T-cell (primary cell): ENCODE measurements at places on chromosomes 2 and 18.

DNA sequence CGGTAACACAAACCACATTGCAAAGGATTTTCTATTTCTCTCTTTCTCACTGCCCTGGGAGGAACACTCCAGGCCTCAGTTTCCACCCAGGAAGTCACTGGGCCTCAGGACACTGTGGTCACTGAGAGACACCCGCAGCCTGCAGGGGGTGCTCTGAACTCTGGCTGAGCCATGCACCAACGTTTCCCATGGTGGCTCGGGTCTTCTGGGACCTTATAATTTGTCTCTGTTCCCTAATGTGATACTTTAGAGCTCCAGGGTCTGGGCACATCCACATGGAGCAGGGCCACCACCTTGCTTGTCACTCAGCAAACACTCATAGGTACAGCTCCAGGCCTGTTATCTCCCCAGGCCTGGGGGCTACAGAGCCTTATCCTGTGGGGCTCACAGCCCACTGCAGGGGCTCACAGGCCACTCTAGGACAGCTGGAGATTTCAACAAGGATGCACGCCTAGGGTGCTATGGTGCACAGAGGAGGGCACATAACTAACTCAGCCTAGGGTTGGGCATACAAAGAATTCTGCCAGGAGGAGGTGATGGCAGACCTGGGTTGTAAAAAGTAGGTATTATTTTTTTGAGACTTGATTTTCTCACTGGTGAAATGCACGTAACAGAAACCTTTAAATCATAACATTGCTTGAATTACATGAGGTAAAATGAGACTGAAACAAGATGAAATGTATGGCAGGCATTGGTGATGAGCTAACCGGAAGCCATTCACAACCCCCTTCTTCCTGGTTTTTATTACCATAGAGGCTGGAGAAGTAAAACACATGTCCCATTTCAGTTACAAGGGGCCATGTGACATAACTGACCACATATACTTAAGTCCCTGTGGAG lies 3.0 kb upstream of the HS1BP3 start:
- no peak for DNase-seq

GRCh38 chr2:72951303-72952095 lies 34.2 kb downstream of the EMX1 start:
- no peak for DNase-seq

GRCh38 chr2:778731-779350 lies 101.6 kb upstream of the TMEM18 start:
- DNase-seq, result no peak

DNA sequence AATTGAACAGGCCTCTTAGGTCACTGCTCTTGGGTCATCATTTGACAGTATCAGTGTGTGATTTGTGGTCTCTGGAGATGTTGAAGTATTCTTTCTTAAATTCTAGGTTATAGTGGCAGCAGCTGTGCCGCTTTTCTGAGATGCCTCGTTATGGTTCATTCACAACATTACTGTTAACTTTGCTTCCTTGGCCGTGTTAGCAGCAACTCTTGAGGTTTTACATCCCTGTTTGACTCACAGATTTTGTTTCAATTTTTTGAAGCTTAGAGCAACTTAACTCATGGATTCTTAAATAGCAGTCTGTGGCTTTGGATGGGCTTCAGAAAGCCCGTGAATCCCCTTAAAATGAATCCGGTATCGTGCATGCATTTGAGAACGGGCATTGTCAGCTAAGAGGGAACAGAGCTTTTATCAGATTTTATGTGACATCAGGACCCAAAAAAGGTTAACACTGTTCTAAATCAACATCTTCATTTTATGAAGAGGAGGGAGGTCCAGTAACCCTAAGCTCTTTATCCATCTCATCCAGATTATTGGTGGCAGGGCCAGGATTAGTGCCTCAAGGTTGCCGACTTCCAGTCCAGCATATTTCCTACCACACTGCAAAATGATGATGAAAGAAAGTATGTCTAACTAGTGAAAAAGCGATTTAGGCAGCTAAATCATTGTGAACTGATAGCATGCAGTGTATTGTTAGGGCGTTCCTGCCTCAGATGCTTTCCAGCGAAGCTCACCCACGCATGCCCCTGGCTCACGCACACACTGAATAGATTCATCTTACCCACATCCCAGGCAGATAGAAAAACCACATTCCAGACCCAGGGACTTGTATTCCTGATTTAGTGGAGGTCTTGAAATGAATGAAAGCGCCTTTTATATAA lies 5.1 kb downstream of the TRIB2 start:
- no peak for DNase-seq

DNA sequence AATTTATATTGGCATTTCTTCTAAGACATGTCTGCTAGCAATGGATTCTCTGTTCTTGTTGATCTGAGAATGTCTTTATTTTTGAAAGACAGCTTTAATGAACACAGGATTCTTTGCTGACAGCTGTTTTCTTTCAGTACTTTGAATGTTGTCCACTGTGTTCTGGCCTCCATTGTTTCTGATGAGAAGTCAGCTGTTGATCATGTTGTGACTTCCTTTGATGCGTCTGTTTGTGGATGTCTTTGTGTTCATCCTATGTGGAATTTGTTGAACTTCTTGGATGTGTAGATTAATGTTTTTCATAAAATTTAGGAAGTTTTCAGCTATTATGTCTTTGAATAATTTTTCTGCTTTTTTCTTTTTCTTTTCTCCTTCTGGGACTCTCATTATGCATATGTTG lies 39.8 kb upstream of the KCNF1 start:
- DNase-seq, result no peak

- no peak for DNase-seq
Observed at GRCh38 chr18:58572181-58572580, 56.7 kb downstream of the ALPK2 start.

DNA sequence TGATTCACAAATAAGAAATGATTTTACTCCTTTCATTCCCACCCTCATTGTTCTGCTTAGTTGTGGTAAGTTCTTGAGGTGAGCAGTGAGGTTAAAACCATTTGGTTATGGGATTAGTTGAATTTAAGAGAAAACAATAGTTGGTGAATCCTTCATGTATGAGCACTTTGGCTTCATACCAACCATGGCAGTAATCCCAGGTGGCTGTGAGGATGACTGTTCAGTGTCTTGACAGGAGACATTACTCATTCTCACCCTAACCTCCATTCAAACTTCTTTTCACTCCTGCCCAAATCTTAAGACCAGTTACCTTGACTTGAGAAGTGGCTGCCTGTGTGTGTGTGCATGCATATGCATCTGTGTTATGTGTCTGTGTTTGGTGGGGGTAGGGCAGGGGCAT lies 143.1 kb downstream of the SETBP1 start:
- DNase-seq, result no peak

- DNase-seq, result no peak
Observed at GRCh38 chr18:61167902-61168301, 165.3 kb upstream of the CDH20 start.

GRCh38 chr18:47970664-47971531 lies 40.4 kb upstream of the SMAD2 start:
- DNase-seq, result no peak

DNA sequence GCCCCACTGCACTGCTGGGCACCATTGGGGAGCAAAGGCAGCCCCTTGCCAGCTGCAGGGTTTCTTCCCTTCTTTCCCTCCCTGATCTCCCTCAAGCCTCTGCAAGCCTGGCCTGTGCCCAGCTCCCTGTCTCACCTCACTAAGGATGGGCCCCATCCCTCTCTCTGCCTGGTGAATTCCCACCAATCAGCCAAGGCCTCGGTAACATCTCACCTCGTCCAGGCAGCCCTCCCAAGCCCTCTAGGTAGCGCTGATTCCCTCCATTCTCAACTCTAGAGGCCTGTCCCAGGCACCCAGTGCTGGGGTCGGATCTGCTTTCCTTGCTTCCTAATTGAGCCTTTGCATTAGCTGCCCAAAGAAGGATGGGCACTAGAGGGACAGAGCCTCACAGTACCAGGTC lies 63.0 kb downstream of the CELF4 start:
- DNase-seq, result no peak

GRCh38 chr18:49815927-49816326 lies 2.6 kb upstream of the ACAA2 start:
- no peak for DNase-seq

DNA sequence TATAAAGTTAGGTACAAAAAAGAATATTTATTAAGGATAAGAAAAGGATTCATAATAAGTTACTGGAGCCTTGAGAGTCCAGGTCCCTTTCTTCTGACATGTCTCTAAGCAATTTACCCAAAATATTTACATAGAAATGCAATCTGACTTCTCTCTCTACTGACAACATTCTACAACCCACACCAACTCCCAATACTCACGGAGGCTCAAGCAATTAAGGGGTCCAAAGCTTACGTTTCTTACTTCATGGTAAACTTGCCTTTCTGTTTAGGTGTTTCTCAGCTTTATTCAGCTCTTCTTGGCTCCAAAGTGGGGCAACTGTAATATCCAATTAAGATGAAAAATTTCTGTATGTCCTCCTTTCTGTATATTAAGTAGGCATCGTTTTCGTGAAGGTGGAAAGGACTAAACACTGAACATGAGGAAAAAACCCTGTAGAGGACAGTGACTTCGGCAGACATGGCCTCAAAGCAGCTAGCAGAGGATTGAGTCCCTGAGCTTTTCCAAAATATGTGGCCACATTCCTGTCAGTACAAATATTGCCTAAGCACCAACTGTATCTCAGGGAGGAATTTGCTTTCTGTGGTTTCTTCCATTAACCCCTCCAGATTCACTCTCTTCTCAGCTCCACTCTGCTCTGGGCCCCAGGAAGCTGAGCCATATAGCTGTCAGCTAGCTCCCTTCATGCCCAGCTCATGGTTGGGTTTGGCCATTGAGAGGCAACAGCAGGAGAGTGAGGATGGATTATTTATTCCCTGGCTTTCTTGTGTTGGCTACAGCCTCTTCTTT lies 67.9 kb upstream of the GLS start:
- DNase-seq, result no peak

DNA sequence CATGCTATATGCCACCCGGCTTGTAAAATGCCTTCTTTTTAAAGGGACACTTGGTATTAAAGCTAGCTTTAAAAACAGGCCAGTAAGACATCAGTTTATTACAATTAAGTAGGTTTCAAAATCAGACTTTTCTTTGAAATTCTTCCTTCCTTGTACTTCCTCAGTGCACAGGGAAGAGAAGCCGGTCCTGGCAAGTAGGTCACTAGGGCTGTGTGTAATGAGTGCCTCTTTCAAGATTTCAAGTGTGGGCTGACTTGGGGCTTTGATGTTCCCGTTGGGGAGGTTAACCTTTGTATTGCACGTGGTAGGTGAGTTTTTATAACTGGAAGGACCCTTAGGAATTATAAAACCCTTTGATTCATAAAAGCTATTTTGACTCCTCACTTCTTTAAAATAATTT lies 566.4 kb upstream of the ID2 start:
- no peak for DNase-seq

- DNase-seq, result no peak
Observed at GRCh38 chr2:36663851-36664695, 32.4 kb upstream of the VIT start.

GRCh38 chr2:111896576-111896975 lies 1.8 kb upstream of the MERTK start:
- DNase-seq, result no peak

- no peak for DNase-seq
Observed at GRCh38 chr2:105739944-105740530, 4.7 kb upstream of the NCK2 start.

DNA sequence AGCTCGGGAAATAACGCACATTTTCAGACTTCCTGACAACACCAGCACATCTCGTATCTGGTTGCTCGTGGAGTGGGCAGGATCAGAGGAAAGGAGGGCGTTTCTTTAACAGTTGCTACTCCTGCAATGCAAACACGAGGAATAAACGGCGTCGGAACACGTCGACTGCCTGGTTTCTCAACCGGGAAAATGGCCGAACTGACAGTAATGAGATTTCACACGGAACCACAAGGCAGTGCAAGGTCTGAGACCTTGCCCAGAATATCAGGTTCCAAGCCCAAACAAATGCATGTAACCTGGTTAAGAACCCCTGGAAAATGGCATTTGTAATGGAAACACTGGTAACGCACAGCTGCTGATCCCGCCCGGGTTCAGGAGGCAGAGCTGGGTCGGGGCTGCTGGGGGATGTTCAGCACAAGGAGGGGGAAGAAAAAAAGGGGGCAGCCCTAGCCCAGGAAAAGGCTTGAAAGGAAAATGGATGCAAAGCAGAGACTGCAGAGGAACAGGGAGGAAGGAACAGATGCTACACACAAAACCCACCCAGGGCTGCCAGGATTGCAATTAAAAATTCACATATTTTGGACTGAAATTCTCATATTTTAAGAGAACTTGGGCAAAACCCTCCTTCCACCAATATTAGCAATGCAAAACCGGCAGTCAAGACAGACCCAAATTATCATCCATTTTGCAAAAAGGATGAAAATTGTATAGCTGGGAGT lies 61.6 kb upstream of the KLHL29 start:
- no peak for DNase-seq

- DNase-seq, result no peak
Observed at GRCh38 chr2:100588071-100588786, 25.4 kb downstream of the PDCL3 start.

GRCh38 chr18:9707381-9708056 lies 582 bp upstream of the RAB31 start:
- no peak for DNase-seq

- DNase-seq, result no peak
Observed at GRCh38 chr2:98775146-98775986, 44.4 kb upstream of the MGAT4A start.

DNA sequence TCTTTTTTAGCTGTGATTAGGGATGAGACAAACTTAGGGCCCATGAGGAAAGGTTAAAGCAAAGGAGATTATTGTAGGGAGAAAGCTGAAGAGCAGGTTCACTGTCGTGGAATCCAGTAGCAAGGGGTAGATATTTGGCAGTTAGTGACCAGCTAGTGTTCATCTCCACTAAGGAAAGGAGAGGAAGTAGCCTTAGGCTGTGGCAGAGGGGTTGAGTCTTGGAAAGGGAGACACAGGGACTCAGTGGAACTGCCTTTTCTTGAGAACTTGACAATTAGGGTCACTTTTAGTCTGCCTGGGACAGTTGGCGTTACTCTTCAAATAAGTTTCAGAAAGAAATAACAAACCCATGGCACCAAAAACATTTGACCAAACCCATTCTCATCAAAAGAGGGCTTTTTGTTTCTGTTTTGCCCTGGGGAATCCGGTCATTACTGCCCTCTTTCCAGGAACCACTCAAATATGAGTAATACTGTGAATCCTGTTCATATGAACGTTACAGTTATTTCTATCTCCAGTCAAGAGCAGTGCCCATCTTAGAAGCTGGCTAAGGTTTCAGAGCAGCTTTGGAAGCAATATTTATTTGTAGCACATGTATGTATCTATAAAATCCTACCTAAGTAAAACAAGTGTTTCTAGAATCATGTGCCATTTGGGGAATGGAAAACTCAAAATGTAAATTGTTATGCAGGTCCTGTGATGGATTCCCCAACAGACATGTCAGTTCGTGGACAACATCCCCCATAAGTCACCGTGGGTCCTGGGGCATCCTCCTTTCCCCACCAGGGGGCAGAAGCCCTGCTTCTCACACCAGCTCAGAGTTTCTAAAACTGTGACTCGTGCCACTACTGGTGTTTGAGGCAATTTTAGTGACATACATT lies 77.3 kb upstream of the PHLPP1 start:
- DNase-seq, result peak; percentile 40

DNA sequence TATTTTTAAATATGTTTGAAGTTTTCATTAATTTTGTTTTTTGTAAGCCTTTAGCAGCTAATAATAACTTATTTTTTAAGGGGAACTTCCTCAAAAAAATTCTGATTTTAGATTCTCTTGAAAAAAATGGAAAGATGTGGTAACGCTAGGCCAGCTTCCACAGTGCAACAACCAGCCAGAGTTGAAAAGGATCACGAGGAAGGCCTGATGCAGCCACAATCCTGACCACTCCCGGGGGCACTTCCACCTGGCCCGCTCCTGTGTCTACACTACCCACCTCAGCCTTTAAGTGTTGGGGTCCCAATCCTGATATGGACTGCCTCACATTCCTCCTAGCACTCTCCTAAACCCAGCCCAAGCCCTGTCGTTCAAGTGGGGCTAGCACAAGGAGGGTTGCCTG lies 101.1 kb downstream of the TMEM17 start:
- DNase-seq, result no peak
